ENCODE measurements at places on chromosomes 2 and 18.

- no peaks in the 10 kb centered on the region for H3K27me3 ChIP-seq
- no peak for DNase-seq
- no peak overlapping the region for H3K4me3 ChIP-seq
These were observed 79.7 kb downstream of the GBX2 start for GRCh38 chr2:236088368-236089057.

DNA sequence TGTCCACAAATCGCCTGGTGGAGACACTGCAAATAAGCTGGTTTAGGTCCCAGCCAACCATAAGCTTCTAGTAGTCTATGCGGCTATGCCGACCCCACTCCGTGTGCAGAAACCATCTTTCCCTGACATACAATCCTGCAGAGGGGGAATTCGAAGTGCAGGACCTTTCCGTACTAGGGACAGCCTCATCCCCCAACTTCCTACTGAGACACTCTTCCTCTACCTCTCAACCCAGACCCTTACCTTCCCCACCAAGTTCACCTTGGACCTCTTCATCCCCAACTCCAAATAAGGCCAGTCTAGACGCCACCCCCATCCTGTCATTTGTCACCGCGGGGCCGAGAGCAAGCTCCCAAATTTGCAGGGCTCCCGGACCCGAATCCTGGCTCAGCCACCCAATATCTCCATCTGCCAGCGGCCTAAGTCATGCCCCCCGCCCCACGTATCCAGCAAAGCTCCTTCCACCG, 496 bp downstream of the SUCLG1 start:
- peaks cover 12% of the 10 kb centered on the region for H3K4me1 ChIP-seq
- no peaks in the 10 kb centered on the region for H3K27me3 ChIP-seq
- H3K4me3 ChIP-seq, result peak overlapping the region; percentile 99
- peak overlapping the region; percentile 88 for H3K27ac ChIP-seq
- H3K36me3 ChIP-seq, result no peaks in the 10 kb centered on the region

- H3K36me3 ChIP-seq, result no peaks in the 10 kb centered on the region
- no peaks in the 10 kb centered on the region for H3K4me1 ChIP-seq
- H3K27ac ChIP-seq, result no peak overlapping the region
- no peak overlapping the region for H3K4me3 ChIP-seq
- DNase-seq, result no peak
- no peaks in the 10 kb centered on the region for H3K27me3 ChIP-seq
These were observed 16.6 kb upstream of the CPS1 start for GRCh38 chr2:210539578-210540416.

DNA sequence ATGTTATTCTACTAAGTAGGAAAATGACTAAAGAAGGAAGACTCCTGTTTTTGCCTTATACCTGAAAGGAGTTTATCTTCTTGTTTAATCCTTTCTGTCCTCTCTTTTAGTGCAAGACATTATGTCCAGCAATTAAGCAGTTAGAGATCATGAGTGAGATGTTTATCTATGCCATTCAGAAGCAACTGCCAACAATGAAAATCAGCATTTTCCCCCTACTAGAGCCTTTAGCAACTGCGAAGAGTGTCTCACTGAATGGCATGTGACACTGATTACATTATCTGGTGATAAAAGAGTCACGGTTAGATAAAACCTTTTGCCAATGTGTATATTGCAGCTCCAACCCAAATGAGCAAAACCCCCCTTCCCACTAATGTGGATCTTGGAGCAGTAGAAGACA, 357.7 kb upstream of the SYT4 start:
- H3K4me3 ChIP-seq, result no peak overlapping the region
- H3K36me3 ChIP-seq, result no peaks in the 10 kb centered on the region
- H3K27me3 ChIP-seq, result no peaks in the 10 kb centered on the region

- peaks cover 8% of the 10 kb centered on the region for H3K4me1 ChIP-seq
- peak overlapping the region; percentile 87 for H3K27ac ChIP-seq
- peaks cover 4% of the 10 kb centered on the region for H3K27me3 ChIP-seq
- H3K4me3 ChIP-seq, result no peak overlapping the region
These were observed 53.5 kb downstream of the C18orf63 start for GRCh38 chr18:74368901-74369705.

DNA sequence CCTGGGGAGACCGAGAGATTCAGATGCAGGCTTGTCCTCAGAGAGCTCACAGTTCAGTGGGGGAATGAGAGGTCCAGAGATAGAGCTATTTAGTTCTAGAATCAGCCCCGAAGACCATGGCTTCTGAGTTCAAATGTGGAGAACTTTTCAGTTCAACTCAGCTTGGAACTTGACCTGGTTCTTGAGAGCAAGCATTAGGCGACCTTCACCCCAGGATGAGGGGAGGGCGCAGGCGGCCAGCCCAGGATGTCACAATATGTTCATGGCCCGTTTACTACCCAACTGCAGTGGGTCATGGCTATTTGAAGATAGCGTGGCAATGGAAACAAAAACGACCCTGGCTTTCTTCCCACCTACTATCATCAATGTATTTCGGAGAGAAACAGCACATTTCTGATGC, 33.8 kb downstream of the DCDC2C start:
- no peak for DNase-seq
- no peaks in the 10 kb centered on the region for H3K36me3 ChIP-seq
- H3K4me1 ChIP-seq, result no peaks in the 10 kb centered on the region
- H3K27ac ChIP-seq, result no peak overlapping the region
- no peak overlapping the region for H3K4me3 ChIP-seq

DNA sequence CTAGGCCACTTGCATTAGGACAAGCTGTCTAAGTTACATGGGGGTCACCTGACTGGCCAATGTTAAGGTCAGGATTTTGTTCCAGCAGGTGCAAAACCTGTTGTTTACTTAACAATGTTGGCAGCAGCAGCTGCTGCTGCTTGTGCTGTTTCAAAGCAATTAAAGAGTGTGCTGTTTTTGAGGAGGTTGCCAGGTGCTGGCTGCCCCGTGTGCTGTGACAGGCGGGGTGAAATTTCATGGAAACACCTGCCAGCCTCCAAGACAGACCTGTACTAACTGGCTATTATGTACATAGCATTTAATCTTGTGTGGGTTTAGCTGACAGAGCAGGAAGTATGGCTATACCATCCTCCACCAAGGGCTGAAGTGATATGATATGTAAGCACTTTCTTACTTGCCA, 224.9 kb downstream of the ASXL3 start:
- H3K4me3 ChIP-seq, result no peak overlapping the region
- peak overlapping the region; percentile 37 for H3K27ac ChIP-seq
- DNase-seq, result peak; percentile 52
- H3K4me1 ChIP-seq, result peaks cover 6% of the 10 kb centered on the region

DNA sequence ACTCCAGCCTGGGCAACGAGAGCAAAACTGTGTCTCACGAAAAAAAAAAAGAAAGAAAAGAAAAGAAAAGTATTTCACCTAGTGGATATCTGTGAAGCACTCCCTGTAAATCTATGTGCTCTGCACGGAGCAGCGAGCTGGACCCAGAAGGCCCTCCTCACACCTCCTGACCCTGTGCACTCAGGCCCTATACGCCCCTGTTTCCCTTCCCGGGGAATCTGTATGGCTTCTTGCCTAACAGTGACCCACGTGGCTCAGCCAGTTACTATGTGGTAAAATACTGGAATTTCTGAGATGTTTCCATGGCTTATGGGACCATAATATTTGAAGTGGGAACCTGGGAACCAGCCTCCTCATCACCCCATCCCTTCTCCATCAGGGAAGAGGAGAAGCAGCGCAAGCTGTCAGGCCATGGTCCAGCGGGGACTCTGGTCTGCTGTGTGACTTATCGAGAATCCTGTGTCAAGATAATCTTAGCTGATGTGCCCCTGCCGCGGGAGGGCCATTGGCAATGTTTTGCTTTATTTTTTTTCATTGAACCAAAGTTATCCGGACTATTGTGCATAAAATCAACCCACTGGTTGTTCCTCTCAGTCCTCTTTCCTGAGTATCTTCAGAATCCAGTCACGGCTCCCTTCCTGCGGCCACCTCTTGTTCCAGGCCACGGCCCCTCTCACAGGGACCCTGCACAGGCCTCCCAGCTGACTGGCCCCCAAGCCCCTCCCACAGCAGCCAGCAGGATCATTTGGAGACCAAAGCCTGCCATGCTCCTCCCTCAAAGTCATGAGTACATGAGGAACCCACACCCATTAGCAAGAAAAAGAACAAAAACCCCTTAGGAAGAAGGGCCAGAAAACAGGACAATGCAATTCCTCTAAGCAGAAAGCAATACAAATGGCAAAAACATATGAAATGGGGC, 30.6 kb downstream of the SDC1 start:
- H3K27me3 ChIP-seq, result no peaks in the 10 kb centered on the region
- H3K4me1 ChIP-seq, result peaks cover 14% of the 10 kb centered on the region
- H3K27ac ChIP-seq, result no peak overlapping the region
- H3K36me3 ChIP-seq, result no peaks in the 10 kb centered on the region
- DNase-seq, result no peak

- no peaks in the 10 kb centered on the region for H3K4me1 ChIP-seq
- no peaks in the 10 kb centered on the region for H3K36me3 ChIP-seq
- H3K27me3 ChIP-seq, result peaks cover 2% of the 10 kb centered on the region
- H3K27ac ChIP-seq, result no peak overlapping the region
- DNase-seq, result no peak
These were observed 18.2 kb downstream of the SATB2 start for GRCh38 chr2:199439542-199439941.

GRCh38 chr18:24201699-24202687, 63.1 kb downstream of the CABYR start:
- H3K4me1 ChIP-seq, result peaks cover 3% of the 10 kb centered on the region
- no peaks in the 10 kb centered on the region for H3K27me3 ChIP-seq
- H3K36me3 ChIP-seq, result peaks cover 3% of the 10 kb centered on the region
- no peak overlapping the region for H3K27ac ChIP-seq
- no peak for DNase-seq
- no peak overlapping the region for H3K4me3 ChIP-seq

- no peak overlapping the region for H3K27ac ChIP-seq
- H3K27me3 ChIP-seq, result no peaks in the 10 kb centered on the region
- peaks cover 22% of the 10 kb centered on the region for H3K4me1 ChIP-seq
- no peaks in the 10 kb centered on the region for H3K36me3 ChIP-seq
- no peak for DNase-seq
These were observed 110.9 kb downstream of the BCL2 start for GRCh38 chr18:63208676-63209075.

DNA sequence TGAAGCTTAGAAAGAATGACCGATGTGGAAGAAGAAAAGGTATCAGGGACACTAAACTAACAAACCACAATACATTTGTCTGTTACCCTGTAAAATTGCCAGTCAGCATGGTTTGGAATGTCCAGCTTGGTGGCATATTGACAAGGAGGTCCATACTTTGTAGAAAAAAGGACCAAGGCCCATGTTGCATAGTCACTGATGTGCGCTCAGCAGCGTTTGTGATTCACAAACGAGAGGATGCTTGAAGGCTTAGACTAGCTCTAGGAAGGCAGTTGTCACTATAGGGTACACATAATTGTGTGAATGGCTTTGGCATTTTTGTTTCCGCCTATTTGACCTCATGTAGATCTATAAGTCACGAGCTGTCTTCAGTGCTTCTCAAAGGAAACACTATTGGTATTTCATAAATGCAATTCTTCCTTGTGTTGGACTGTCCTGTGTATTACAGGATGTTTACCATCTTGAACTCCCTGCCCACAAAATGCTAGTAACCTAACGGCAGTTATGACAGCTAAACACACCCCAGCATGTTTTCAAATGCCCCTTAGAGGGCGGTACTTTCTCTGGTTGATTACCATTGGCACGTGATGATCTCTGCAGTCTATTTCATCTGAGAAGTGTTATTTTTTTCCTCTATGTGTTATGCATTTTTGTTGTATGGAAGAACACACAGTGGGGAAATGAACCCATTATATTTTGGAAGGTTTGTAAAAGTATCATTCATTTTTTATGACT, 304.2 kb downstream of the CYRIA start:
- no peaks in the 10 kb centered on the region for H3K36me3 ChIP-seq
- H3K27ac ChIP-seq, result no peak overlapping the region
- no peak for DNase-seq
- H3K27me3 ChIP-seq, result no peaks in the 10 kb centered on the region

DNA sequence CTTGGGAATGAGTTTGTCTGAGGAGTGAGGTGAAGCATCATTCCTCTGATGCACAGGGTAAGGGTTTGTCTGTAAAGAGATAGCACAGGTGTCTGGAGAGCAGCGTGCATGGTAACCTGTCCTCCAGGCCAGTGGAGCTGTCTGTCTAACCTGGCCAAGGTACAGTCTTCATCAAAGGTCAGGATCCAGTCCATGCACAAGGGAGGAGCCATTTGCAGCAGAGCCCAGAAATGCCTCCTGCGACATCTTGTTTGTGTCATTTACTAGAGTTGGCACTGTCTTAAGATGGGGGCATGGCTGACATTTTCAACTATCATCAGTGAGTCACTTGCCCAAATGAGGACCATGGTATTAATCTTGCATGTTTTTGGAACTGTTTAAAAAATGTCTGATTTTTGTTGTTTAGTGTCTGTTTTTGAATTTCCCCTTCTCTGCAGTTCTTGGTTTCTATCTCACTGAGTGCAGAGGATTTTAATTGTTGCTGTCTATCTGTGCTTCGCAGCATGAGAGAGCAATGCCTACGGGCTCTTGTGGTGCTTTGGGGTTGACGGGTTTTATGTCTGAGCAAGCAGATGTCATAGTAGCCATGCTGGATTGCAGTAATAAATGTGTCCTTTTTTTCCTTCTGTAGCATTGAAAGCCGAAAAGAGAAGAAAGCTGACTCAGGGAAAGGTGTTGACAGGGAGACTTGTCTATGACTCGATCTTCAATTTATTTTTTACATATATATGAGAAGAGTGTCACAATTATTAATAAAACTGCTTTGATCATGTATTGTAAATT, 91.3 kb downstream of the DPP4 start:
- no peaks in the 10 kb centered on the region for H3K36me3 ChIP-seq
- H3K27me3 ChIP-seq, result no peaks in the 10 kb centered on the region
- H3K4me1 ChIP-seq, result no peaks in the 10 kb centered on the region

GRCh38 chr2:28621172-28622100, 125.6 kb downstream of the PLB1 start:
- no peak overlapping the region for H3K4me3 ChIP-seq
- H3K36me3 ChIP-seq, result no peaks in the 10 kb centered on the region
- peaks cover 34% of the 10 kb centered on the region for H3K4me1 ChIP-seq

DNA sequence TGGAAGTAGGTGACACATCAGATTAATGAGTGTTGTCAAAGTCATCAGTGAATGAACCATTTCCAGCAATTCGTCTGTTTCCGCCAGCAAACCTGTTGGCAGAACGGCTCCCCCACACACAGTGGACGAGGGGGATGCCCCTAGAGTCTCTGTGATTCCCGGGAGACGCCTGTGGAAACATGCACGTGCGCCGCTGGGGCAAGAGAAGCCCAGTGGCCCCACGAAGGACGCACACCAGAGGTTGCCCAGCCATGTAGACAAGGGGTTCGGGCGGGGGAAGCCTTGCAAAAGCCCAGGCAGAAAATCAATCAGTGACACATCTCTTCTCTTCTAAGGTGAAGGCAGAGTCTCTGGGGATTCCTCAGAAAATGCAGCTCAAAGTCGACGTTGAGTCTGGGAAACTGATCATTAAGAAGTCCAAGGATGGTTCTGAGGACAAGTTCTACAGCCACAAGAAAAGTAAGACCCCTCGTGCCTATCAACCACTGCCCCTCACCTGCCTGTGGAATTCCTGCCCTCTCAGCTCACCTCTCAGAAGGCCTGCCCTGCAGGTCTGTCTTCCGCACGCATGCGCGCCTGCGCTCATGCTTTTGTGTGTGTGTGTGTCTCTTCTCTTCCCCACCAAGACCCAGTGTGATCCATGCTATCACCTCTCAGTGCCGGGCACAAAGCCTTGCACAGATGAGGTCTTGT, 87.1 kb downstream of the INPP5D start:
- no peak for DNase-seq
- H3K36me3 ChIP-seq, result no peaks in the 10 kb centered on the region
- no peak overlapping the region for H3K4me3 ChIP-seq
- H3K4me1 ChIP-seq, result no peaks in the 10 kb centered on the region
- no peak overlapping the region for H3K27ac ChIP-seq
